Activated naive CD4-positive, alpha-beta T cell treated with anti-CD3 and anti-CD28 coated beads, Interleukin-2, amount 50 U/mL, for 72 hours (primary cell): ENCODE measurements at places on chromosomes 3 and 15. TPM values are rescaled to one million over a fixed set of nuclear protein-coding genes. Genes with fewer than 3 reads are reported as not detected.

PLA2G4E gene
- total RNA-seq, result not detected

DNA sequence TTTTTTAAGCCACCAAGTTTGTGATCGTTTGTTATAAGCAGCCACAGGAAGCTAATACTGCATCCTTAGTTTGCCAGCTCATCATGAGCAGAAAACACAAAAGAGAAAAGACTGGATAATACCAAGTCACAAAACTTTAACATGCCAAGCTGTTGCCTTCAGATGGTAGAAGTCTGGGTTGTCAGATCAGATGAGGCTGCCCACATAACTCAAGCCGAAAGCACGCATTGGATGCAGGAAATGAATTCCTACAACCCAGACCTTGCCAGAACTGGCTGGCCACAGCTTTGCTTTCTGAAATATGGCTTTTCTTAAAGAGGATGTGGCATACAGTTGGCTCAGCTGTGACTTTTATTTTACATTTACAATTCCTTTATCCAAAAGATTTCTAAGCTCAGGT, 118.3 kb upstream of the NEO1 start:
- DNase-seq, result no peak

DNA sequence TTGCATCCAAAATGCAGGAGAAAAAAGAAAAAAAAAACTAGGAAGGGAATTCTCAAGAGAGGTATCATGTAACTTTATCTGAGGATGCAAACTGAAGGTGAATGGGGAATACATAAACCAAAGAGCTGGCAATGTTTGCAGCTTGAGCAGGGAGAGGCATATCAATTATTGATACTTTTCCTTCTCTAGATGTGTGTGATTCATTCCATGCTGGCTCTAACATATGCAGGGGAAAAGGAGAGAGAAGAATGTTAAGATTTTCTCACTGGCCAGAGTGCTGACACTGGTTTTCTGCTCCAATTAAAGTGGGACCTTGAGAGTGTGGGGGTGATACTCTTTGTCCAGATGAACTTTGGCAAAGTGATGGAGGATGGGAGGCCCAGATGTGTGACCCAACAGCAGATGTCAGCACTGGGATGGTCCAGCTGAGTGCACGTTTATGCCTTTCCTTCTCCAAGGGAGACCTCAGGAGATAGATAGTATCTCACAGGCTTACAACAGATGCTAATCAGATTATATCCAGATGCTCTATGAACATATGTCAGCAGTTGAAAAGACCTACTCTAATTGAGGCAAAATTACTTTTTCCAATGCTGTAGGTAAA, 50.0 kb upstream of the PSMD6 start:
- no peak for DNase-seq

- no peak for DNase-seq
These were observed 5.4 kb upstream of the CYP1A1 start for GRCh38 chr15:74730619-74731316.

DNA sequence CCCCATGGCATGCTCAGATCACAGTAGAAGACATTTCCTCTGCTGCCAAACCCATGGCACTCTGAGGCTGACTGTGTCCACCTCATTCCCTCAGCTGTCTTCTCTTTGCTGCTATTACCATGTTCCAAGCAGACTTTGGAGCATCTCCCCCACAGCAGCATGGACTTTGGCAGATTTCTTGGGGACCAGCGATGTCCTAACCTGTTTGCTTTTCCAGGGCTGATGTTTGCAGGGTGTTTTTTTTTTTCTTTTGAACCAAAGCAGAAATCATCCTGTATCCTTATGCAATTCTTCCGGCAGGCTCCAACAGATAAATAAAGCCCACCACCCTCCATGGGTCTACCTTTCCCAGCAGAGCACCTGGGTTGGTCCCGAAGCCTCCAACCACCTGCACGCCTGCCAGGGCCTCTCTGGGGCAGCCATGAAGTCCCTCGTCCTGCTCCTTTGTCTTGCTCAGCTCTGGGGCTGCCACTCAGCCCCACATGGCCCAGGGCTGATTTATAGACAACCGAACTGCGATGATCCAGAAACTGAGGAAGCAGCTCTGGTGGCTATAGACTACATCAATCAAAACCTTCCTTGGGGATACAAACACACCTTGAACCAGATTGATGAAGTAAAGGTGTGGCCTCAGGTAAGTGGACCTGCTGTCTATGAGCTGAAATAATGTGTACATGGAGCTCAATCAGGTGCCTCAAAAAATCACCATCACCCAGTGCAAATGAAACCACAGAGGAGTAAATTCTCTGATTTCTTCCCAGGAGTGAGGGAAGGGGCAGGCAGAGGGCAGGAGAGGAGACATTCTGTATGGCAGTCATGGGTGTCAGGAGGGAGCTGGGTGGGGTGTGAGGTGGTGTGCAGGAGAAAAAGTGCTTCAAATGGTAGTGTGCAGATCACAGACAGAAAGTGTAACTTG, at the start of gene AHSG:
TSS of gene AHSG (plus strand) at position 340 of the 916 bp plus-strand sequence. CDS start at position 422, 82 bp downstream.
- no peak for DNase-seq
